ENCODE measurements at places on chromosomes 1 and 21.

DNA sequence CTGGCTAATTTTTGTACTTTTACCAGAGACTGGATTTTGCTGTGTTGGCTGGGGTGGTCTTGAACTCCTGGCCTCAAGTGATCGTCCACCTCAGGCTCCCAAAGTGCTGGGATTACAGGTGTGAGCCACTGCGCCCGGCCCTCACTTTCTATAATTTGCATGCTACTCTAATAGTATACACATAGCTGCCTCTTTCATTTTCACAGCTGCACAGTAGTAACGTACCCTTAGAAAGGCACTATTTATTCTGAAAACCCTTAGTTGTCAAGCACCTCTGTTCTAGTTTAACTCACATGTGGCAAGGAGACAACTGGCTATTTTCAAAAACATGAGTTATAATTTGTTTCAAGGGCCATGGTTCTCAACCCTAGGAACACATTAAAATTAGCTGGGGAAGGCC lies 17.2 kb downstream of the TPM3 start:
- no peak for DNase-seq

DNA sequence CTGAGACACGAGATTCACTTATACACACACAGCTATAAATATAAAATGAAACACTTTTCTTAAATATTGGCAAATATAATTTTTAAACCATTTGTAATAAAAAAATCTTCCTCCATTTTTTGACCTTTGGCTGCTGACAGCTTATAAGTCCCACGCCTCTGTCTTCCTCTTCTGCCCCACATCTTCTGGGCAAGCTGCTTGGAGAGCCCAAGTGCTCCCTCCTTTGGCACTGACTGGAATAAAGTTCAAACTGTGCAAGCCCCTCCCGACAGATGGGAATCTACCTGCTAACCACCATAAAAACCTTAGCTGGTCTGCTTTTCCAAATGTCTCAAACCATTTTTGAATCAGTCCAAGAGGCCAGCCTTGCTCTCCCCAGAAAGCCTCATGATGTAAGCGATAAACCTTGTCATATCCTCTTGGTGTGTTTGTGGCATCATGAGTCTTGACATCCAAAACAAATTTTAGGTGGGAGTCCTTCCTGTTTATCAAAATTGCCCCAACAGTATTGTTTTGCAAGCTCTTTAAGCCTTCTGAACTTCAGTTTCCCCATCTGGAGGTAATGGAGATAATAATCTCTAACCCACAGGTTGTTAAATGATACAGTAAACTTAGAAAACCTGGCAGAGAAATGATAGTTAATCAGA lies 99.8 kb downstream of the SNX7 start:
- no peak for DNase-seq

DNA sequence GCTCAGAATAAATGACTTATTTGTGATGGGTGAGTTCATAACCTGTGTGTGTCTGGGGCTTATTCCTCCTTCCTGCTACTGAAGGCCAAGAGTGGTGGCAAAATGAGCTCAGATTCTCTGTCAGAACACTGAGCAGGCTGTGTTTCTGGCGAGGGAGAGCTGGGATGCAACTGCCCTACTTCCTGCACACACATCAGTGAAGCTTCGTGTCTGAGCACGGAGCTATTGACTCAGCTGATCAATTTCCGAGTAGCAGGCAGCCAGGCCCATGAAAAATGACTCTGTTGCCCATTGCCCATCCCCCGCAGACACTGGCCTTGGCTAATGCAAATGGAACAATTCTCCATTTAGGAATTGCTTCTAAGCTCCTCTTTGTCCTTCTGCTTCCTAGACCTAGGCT lies 27.7 kb downstream of the TNR start:
- no peak for DNase-seq

- DNase-seq, result no peak
Observed at GRCh38 chr1:43505077-43505780, 25.5 kb upstream of the PTPRF start.

- DNase-seq, result no peak
Observed at GRCh38 chr1:213123536-213123935, 72.5 kb downstream of the RPS6KC1 start.

All from stimulated activated CD4-positive, alpha-beta T cell treated with anti-CD3 and anti-CD28 coated beads, Interleukin-1b, Interleukin-23, amount 100 ng/mL, for 4 hours (primary cell).